ENCODE measurements at places on chromosomes 1 and 21.
A peak's percentile ranks its signal among the peaks of the same experiment; 100 is the strongest.

DNA sequence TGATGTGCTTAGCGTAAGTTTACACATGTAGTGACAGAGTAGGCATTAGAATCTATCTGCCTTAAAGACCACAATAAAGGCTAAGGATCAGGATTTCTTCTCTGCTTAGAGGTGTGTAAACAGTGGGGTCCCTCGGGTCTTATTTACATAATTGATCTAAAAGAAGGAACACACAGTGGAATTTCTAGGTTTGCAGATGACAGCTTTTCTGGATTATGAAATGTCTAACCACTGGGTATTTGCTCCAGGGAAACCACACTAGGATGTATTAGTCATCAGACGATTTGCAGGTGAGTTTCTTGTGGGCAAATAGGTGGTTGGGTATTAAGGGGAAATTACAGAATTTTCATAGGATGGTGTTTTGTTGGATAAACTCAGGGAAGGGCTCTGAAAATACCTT is 5.8 kb downstream of the LRRC8D start:
- DNase-seq = no peak

DNA sequence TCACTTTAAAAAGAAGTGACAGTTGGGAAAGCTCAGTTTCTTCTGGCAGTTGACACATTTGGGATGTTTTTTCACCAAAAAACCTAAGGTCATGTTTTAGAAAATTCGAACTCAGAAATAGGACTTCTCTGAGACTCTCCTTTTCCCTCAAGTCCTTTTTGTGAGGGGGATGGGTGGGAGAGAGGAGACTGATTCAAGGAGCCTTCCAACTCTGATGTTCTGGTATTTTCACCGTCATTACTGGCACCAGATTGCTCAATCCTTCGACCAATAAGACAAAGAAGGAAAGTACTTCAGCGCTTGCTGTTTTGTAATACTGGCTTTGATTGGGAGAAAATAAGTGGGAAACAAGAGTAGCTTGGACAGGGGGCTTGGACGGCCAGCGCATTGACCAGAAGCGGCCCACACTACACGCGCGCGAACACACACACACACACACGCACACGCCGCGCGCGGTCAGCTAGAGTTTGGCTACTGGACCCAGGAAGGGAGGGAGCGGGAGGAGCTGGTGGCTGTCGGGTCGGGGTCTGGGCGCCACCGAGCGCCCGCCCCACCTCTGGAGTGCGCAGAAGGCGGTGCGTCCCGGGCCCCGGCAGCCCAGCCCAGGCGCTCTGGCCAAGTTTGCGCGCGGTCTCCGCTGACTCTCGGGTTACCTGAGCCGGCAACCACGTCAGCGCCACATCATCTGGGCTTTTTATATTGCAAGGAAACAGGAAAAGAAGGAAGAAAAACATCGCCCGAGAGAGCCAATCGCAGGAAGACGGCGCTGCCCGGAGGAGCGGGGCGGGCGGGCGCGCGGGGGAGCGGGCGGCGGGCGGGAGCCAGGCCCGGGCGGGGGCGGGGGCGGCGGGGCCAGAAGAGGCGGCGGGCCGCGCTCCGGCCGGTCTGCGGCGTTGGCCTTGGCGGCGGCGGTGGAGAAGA is at the start of gene KCNK1:
KCNK1 (plus strand) TSS at position 855 of the 921 bp plus-strand sequence; CDS start at position 921, 66 bp downstream.
- DNase-seq = no peak

- no peak for DNase-seq
Observed at GRCh38 chr1:245169376-245169775, 14.6 kb downstream of the KIF26B start.

GRCh38 chr21:33391656-33392055 is 11.6 kb upstream of the IFNGR2 start:
- no peak for DNase-seq

DNA sequence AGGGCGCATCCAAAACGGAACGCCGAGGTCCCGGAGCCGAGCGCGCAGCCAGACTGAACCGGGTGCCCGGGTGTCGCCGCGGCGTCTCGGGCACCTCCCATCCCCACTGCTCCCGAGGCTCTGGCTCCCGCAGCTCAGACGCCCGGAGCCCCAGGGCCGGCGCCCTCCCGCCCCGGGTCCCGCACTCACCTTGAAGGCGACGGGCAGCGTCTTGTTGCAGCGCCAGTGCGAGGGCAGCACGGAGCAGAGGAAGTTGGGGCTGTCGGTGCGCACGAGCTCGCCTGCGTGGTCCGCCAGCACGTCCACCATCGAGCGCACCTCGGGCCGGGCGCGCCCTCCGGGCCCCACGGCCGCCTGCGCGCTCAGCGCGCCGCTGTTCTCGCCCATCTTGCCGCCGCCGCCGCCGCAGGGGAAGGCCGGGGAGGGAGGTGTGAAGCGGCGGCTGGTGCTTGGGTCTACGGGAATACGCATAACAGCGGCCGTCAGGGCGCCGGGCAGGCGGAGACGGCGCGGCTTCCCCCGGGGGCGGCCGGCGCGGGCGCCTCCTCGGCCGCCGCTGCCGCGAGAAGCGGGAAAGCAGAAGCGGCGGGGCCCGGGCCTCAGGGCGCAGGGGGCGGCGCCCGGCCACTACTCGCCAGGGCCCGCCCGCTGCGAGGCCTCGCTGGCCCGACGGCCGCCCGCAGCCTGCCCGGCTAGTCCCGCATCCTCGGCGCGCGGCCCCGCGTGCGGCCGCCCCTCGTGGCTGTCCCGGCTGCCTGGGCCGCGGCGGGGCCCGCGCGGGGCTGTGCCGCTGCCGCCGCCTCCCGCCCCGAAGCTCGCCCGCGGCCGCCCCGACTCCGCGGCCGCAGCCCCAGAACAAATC is 447 bp downstream of the RUNX3 start:
- DNase-seq = no peak

DNA sequence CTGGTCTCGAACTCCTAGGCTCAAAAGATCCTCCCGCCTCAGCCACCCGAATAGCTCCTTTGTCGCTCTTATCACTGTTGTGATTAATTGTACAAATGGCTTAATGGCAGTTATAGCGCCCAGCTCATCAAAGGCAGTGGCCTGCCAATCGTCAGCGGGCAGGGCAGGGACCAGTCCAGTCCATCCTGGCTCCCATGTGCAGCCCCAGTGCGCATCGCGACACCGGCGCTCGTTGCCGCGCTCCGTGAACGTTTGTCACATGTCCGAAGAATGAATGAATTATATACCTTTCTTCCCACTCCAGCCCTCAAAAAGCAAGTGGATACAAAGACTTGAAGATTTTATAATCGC is 18.4 kb downstream of the MTX1 start:
- no peak for DNase-seq

GRCh38 chr1:45348966-45349677 is 8.9 kb upstream of the MUTYH start:
- DNase-seq = no peak

DNA sequence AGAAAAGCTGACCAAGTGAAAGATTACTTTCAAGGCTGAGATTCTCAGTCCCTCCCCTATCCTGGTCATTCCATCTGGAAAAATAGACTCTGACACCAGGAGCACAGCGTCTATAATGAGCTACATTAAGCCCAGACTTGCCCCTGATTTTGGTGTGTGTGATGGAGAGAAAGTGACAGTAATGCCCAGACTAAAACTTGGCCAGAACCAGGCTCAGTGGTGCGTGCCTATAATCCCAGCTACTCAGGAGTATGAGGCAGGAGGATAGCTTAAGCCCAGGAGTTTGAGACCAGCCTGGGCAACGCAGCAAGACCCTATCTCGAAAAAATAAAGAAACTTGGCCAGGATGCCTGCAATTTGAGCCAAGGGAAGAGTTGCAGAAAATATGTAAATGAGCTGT is 15.9 kb downstream of the PLEKHA6 start:
- DNase-seq = no peak

- no peak for DNase-seq
Observed at GRCh38 chr21:38254970-38255369, 1.8 kb upstream of the KCNJ15 start.

- no peak for DNase-seq
Observed at GRCh38 chr1:107342316-107342715, 201.5 kb downstream of the NTNG1 start.

- no peak for DNase-seq
Observed at GRCh38 chr1:73331726-73332125, 866.2 kb downstream of the LRRIQ3 start.

DNA sequence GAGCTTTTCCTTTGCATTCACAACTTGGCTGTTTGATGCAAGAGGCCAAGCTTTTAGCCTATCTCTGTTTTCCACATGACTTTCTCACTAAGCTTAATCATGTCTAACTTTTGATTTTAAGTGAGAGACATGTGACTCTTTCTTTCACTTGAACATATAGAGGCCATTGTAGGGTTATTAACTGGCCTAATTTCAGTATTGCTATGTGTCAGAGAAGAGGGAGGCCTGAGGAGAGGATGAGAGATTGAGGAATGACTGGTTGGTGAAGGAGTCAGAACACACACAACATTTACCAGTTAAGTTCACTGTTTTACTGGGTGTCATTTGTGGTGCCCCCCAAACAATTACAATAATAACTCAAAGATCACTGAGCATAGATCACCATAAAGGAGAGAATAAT is 193.5 kb downstream of the CYYR1 start:
- DNase-seq = no peak

GRCh38 chr1:32647308-32648134 is 2.8 kb downstream of the ZBTB8OS start:
- no peak for DNase-seq

- DNase-seq = no peak
Observed at GRCh38 chr1:231594123-231594522, 32.5 kb upstream of the DISC1 start.

DNA sequence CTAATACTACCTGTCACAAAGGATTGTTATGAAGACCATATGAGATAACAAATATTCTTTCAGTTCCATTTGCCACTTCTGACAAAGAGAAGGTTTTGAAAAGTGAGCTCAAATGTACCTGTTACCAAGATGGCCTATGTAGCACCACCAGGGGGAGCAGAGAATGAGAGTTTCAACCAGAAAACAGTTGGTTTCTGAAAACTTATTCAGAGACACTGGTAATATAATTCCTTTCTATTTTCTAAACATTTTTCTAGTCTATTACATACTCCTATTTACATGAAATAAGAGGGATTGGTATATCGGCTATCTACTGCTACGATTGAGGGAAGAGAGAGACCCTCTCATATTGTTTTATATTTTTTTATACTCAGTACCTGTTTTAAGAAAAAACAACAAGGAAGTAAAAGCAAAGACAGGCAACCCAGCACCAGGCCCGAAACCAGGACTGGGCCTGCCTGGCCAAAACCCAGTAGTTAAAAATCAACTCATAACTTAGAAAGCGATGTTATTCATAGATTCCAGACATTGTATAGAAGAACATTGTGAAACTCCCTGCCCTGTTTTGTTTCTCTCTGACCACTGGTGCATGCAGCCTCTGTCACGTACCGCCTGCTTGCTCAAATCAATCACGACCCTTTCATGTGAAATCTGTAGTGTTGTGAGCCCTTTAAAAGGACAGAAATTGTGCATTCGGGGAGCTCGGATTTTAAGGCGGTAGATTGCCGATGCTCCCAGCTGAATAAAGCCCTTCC is 48.3 kb downstream of the IL23R start:
- no peak for DNase-seq

DNA sequence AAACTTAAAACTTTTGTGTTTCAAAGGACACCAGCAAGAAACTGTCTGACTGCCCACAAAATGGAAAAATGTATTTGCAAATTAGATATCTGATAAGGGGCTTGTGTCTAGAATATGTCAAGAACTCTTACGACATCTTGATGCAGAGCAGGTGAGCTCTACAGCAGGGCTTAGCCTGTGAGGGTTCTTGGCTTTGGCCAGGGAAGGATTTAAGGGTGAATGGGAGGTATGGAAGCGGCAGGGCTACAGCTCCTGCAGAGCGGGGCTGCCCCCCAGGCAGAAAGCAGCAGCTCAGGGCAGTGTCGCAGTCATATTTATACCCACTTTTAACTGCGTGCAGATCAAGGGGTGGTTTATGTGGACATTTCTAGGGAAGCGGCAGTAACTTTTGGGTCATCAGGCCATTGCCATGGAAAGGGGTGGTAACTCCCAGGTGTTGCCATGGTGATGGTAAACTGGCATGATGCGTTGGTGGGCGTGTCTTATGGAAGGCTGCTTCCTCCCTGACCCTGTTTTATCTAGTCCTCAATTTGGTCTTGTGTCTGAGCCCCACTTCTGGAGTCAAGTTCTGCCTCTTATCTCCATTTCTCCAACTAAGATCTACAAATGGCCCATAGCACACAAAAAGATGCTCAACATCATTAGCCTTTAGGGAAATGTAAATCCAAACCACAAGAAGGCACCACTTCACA is 23.2 kb downstream of the MORN1 start:
- DNase-seq = peak; percentile 11

- DNase-seq = no peak
Observed at GRCh38 chr1:40825435-40825788, 36.8 kb downstream of the CITED4 start.

GRCh38 chr1:94022471-94023189 is 98.3 kb downstream of the ABCA4 start:
- DNase-seq = no peak

DNA sequence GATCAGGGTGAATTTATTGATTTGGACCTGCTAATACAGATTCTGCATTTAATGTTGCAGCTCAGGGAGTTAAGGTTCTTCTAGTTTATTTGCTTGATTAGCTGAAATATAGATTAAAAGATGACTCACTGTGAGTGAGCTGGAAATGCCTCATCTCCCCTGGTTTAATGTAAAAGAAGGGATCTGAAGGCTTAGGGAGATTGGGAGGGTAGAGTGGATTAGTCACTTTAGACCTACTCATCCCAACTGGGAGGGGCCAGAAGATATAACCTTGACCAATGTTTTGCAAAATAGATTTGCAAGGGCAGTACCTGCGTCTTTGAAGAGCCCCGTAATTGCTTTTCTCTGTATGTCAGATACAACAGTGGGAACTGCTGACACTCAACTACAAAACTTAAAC is 922.8 kb upstream of the ADGRL4 start:
- DNase-seq = no peak

DNA sequence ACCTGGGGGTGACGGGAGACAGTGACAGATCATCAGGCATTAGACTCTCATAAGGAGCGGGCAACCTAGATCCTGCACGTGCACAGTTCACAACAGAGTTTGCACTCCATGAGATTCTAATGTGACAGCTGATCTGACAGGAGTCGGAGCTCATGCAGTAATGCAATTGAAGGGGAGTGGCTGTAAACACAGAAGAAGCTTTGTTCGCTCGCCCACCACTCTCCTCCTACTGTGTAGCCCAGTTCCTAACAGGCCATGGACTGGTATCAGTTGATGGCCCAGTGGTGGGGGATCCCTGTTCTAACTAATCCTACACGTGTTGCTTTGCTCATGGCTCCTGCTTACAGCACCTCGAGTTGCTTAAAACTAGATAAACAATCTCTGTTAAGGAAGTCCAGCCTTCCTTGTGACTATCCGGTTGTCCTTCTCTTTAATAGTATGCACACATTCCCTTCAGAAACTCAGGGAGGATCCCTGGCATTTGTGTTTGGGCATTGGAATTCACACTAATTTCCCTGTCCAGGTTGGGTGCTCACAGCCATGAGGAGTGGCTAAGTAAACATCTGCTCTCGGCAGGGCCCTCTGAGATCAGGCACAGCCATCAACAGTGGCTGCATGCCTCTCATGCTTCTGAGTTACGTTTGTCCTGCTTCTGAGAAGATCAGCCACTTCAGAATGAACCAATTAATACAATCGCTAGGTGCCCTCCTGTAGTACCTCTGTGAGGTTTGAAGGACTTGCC is 21.1 kb upstream of the F3 start:
- DNase-seq = no peak

GRCh38 chr1:198072177-198072576 is 84.6 kb upstream of the NEK7 start:
- DNase-seq = no peak
